ENCODE measurements at places on chromosomes 1 and 21.

DNA sequence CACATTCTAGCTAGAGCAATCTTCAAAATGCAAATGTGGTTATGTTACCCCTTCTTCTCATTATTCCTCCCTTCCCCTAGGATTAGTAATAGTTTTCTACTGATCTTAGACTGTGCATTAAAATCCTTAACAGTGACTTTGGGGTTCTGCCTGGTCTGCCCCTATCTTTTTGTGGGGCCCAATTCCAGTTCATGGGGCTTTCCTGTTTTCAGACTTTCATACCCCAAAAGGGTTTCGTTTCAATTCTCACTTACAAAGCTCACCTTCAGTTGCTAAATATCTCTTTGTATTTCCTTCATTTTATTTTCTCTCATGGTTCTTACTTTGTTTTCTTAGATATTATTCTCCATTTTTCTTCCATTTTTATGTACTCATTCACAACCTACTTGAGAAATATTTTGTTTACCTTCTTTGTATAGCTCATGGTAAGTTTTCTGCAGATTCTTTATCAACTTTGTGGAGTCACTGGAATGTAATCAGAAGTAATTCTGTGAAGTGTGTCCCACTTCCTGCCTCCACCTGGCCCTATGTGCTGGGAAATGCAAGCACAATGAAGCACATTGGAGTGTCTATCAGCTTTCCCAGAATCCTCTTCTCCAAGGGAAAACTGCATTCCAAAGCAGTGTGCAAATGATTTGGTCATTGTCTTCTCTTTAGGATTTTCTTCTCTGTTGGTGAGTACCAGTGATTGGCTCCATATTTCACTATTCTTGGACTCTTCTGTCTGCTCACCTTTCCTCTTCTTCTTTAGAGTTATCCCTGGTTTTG is 350.2 kb downstream of the ZNF326 start:
- DNase-seq = no peak
- no peaks in the 10 kb centered on the region for H3K36me3 ChIP-seq
- H3K27ac ChIP-seq = no peak overlapping the region
- H3K4me1 ChIP-seq = no peaks in the 10 kb centered on the region
- no peaks in the 10 kb centered on the region for H3K27me3 ChIP-seq
- no peak overlapping the region for H3K4me3 ChIP-seq

- peaks cover 44% of the 10 kb centered on the region for H3K36me3 ChIP-seq
- H3K4me1 ChIP-seq = peaks cover 9% of the 10 kb centered on the region
- no peaks in the 10 kb centered on the region for H3K27me3 ChIP-seq
- H3K4me3 ChIP-seq = no peak overlapping the region
Observed at GRCh38 chr1:33300673-33301072, 20.2 kb downstream of the A3GALT2 start.

DNA sequence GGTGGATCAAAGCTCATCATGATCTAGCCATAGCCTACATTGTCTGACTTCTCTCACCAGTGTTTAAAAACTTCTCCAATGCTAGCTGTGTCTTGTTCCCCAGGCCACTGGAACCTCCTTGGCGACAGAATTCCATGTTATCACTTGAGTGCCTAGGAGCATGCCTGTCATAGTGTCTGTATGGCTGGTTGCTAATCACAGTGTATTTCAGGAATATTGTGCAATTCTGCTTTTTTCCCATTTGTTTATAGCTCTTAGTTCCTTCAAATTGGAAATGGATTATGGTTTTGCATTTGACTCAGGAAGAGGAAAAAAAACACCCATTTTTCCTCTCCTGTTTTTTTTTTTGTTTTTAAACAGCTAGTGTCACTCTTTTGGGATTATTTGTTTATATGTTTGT is 25.5 kb downstream of the ROR1 start:
- no peak for DNase-seq
- H3K27ac ChIP-seq = no peak overlapping the region
- no peaks in the 10 kb centered on the region for H3K27me3 ChIP-seq
- no peaks in the 10 kb centered on the region for H3K36me3 ChIP-seq
- H3K4me1 ChIP-seq = no peaks in the 10 kb centered on the region

DNA sequence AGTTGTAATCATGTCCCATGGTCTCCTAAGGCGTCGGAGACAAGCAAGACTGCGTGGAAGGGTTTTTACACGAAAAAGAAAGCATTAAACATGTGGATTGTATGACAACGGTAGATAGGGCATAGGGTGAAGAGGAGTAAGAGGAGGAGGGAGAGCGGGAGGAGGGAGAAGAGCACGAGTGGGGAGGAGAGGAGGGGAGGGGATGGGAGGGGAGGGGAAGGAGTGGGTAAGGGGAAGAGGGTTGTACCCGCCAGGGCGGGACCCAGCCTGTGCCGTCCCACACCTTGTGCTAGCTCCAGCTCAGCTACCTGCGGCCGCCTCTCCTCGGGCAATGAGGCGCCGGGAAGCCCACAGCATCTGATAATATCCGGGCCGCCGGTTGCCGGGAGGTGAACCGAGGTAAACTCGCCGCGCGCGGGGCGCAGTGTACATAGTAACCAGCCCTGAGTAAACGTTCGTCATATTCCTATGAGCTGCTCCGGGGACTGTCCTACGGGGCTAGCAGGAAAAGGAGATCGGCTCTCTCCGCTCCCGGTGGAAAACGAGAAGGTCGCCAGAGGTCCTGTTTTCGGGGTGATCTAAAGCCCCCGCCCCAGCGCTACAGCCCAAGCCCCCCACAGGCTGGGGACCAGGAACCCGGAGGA is 449 bp upstream of the RCAN3 start:
- peak overlapping the region; percentile 75 for H3K27ac ChIP-seq
- peak; percentile 53 for DNase-seq
- H3K27me3 ChIP-seq = no peaks in the 10 kb centered on the region
- peaks cover 23% of the 10 kb centered on the region for H3K4me1 ChIP-seq
- H3K36me3 ChIP-seq = no peaks in the 10 kb centered on the region

- peak; percentile 43 for DNase-seq
- H3K4me1 ChIP-seq = no peaks in the 10 kb centered on the region
- no peak overlapping the region for H3K4me3 ChIP-seq
- H3K36me3 ChIP-seq = peaks cover 4% of the 10 kb centered on the region
- H3K27me3 ChIP-seq = peaks cover 15% of the 10 kb centered on the region
Observed at GRCh38 chr1:3012456-3013291, 8.6 kb upstream of the ACTRT2 start.

DNA sequence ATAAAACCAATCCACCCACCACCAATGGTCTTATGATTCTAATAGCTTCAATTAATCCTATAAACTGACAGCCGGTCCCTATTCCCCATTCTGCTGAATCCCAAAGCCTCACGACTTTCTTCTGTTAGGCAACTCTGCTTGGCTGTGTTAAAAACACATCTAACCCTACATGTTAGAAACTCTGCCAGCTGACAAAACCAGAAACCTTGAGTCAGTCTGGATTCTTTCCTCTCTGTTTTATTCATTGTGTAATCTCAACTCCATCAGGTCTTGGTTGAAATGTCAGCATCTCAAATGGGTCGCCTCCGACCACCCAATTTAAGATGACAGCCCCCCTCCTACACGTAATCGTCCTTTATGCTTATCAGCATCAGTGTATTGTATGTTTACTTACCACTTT is 312.1 kb downstream of the DISC1 start:
- no peak overlapping the region for H3K4me3 ChIP-seq
- H3K27me3 ChIP-seq = no peaks in the 10 kb centered on the region
- no peaks in the 10 kb centered on the region for H3K4me1 ChIP-seq
- DNase-seq = no peak

- H3K27me3 ChIP-seq = no peaks in the 10 kb centered on the region
- H3K36me3 ChIP-seq = peaks cover 38% of the 10 kb centered on the region
- peak; percentile 77 for DNase-seq
- H3K27ac ChIP-seq = peak overlapping the region; percentile 99
- H3K4me3 ChIP-seq = peak overlapping the region; percentile 70
Observed at GRCh38 chr1:226626577-226626956, 78.0 kb downstream of the STUM start.

GRCh38 chr1:94755675-94756074 is 64.5 kb upstream of the SLC44A3 start:
- H3K27me3 ChIP-seq = peaks cover 13% of the 10 kb centered on the region
- H3K36me3 ChIP-seq = no peaks in the 10 kb centered on the region
- DNase-seq = no peak
- H3K4me3 ChIP-seq = no peak overlapping the region
- H3K27ac ChIP-seq = no peak overlapping the region
- peaks cover 6% of the 10 kb centered on the region for H3K4me1 ChIP-seq

DNA sequence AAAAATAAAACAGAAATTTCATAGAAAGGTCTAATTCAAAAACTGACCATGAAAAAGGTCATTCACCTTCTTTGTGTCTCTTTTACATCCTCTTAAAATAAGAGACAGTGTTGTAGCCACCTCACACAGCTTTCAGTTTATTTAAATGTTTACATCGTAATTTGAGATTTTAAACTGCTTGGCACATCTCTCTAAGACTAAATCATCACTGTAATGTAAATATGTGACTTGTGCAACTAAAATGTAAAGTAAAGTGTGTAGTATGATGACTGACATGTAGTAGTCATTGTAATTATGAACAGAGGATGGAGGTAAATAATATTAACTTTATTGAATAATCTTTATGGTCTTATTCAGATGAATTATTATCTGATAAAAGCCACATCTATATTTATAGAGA is 283.9 kb downstream of the KCNT2 start:
- H3K4me1 ChIP-seq = no peaks in the 10 kb centered on the region
- H3K36me3 ChIP-seq = no peaks in the 10 kb centered on the region
- no peak for DNase-seq
- H3K27ac ChIP-seq = no peak overlapping the region
- H3K4me3 ChIP-seq = no peak overlapping the region

DNA sequence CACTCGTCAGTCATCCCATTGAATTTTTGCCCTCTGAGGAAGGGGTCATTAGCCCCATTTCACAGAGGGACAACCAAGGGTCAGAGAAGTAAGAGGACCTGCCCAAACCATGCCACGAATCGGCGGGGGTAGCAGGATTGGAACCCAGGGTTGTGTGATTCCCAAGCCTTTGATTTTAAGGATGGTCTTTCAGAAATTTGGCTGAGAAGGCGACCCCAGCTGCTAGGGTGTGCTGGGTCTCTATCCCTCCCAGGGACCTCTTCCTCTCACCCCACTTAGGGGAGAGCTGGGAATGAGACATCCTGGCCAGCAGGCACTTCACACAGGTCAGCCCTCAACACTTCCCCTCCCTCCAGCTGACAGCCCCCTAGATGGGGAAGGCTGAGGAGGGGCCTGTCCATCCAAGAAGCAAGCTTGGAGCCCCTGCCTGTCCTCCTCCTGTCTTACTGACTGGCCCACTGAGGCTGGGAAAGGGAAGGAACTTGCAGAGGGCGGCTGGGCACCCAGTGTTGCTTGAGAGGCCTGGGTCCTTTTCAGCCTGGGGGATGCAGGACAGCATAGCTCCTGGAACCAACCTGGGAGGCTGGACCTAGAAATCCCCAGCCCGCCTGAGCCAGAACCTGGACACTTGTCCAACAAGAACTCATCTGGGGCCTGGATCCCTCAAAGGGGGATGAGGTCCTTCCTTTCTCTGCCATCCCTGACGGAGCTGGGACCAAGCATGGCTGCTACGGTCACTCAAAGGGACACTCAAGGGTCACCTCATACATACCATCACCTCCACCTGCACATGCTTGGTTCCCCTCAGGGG is 1.7 kb downstream of the SDC3 start:
- DNase-seq = no peak
- H3K27me3 ChIP-seq = peaks cover 83% of the 10 kb centered on the region
- H3K4me1 ChIP-seq = peaks cover 40% of the 10 kb centered on the region
- peak overlapping the region; percentile 72 for H3K4me3 ChIP-seq

- no peaks in the 10 kb centered on the region for H3K27me3 ChIP-seq
- H3K4me3 ChIP-seq = no peak overlapping the region
- H3K27ac ChIP-seq = no peak overlapping the region
- peaks cover 9% of the 10 kb centered on the region for H3K4me1 ChIP-seq
Observed at GRCh38 chr1:38018864-38019343, 6.4 kb downstream of the UTP11 start.

- H3K27me3 ChIP-seq = peaks cover 7% of the 10 kb centered on the region
- H3K4me1 ChIP-seq = peaks cover 16% of the 10 kb centered on the region
- no peak overlapping the region for H3K4me3 ChIP-seq
- DNase-seq = no peak
- no peaks in the 10 kb centered on the region for H3K36me3 ChIP-seq
Observed at GRCh38 chr1:25131794-25132193, 100.5 kb downstream of the SYF2 start.

- H3K27ac ChIP-seq = no peak overlapping the region
- H3K4me3 ChIP-seq = no peak overlapping the region
- no peaks in the 10 kb centered on the region for H3K4me1 ChIP-seq
- peaks cover 6% of the 10 kb centered on the region for H3K27me3 ChIP-seq
- H3K36me3 ChIP-seq = no peaks in the 10 kb centered on the region
Observed at GRCh38 chr1:18211764-18212163, 104.2 kb downstream of the IGSF21 start.

GRCh38 chr1:245710961-245711903 is 556.4 kb downstream of the KIF26B start:
- DNase-seq = no peak
- H3K4me1 ChIP-seq = peaks cover 9% of the 10 kb centered on the region
- no peaks in the 10 kb centered on the region for H3K36me3 ChIP-seq
- H3K27me3 ChIP-seq = no peaks in the 10 kb centered on the region
- no peak overlapping the region for H3K27ac ChIP-seq

DNA sequence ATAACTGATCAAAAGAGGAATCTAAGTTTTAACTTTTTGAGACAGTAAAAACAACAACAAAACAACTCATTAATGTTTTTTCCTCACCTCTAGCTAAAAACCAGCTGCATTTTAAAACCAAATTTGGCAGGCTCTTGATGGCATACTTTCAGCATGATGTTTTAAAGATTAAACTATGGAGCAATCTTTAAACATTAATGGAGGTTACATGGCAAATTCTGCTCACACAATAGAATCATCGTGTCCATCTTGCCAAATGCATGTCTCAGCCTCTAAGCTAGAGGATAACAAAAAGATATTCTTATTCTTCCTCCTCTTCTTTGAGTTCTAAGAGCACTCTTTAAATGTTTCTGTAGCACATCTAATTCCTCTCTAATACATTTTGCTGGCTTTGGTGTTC is 579.8 kb upstream of the PKN2 start:
- H3K4me3 ChIP-seq = no peak overlapping the region
- DNase-seq = no peak
- H3K4me1 ChIP-seq = no peaks in the 10 kb centered on the region
- H3K27me3 ChIP-seq = peaks cover 10% of the 10 kb centered on the region
- no peaks in the 10 kb centered on the region for H3K36me3 ChIP-seq

DNA sequence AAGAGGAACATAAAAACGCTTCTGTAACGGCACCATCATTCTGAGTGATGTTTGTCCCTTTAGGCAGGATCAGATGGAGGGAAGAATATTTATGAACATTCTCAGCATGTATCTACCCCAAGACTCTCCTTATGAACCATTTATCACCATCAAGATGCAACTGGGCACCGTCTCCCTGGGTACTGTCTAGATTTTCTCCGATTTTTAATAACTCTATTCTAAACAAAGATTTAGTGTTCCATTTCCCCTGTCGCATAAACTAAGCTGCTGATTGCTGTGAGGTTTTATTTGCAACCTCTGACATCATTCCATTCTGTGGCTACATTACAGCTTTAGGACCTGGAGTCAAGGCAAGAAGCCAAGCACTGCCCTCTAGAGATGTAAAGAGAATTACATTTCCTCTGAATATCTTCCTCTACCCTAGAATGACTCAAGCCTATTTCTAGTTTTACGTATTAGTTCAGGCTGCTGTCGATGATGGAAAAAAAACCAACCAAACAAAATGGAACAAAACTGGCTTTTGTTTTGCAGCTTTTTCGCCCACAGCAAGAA is 130.1 kb upstream of the MAP1LC3C start:
- H3K4me1 ChIP-seq = no peaks in the 10 kb centered on the region
- no peaks in the 10 kb centered on the region for H3K36me3 ChIP-seq
- H3K27ac ChIP-seq = no peak overlapping the region
- H3K4me3 ChIP-seq = no peak overlapping the region
